Fibroblast of skin of left biceps (primary cell): ENCODE measurements at places on chromosomes 1 and 21.
A peak's percentile ranks its signal among the peaks of the same experiment; 100 is the strongest.

- DNase-seq, result no peak
Measured at GRCh38 chr1:168654198-168654915, 74.6 kb downstream of the DPT start.

DNA sequence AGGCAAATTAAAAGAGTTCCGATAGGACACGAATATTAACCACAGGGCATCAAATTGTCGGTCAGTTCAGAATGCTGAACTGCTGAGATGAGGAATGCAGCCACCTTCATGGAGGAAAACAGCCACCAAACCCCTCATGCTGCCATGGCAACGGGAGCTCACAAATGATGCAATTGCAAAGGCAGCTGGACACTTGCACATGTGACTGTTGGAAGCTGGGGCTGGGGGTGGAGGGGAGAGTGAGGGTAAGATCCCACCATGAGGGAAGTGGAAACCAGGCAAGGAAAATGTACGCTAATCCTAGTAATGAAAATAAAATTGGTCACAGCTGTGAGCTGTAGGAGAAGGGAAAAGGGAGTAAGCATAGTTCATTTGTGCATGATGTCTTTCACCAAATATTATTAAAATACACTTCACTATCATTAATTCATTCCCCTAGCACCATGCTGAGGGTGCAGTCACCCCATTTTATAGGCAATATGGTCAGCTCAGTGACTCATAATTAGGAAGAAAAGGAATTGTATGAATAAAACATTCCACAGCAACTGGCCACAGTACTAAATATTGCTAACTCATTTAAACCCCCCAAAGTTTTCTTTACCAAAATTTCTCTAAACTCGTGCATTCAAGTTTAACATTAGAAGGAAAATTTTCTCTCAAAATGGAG, 15.3 kb downstream of the BECN2 start:
- peak; percentile 29 for DNase-seq

DNA sequence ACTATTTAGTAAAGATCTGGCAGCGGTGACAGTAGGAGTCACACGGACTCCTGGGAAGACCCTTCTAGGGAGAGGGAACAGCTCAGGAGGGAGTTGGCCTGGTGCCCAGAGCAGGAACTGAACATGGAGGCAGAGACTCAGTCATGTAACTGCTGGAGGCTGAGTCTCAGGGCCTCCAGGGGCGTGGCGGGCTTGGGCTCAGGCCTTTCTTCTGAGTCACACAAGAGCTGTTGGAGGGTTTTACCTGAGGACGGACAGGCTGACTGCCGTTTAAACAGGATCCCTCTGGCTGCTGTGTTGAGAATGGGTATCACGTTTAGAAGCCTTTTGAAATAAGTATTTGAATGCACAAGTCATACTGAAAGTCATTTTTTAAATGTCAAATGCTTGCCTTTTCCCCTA, 7.2 kb upstream of the ETS2 start:
- DNase-seq, result no peak

- peak; percentile 23 for DNase-seq
Measured at GRCh38 chr1:7265771-7266371, 480.6 kb downstream of the CAMTA1 start.

GRCh38 chr21:34271189-34271851, 92.5 kb upstream of the KCNE2 start:
- peak; percentile 12 for DNase-seq

- DNase-seq, result no peak
Measured at GRCh38 chr21:40179166-40179565, 311.9 kb downstream of the PCP4 start.

GRCh38 chr1:5950994-5951785, 41.0 kb downstream of the NPHP4 start:
- no peak for DNase-seq

DNA sequence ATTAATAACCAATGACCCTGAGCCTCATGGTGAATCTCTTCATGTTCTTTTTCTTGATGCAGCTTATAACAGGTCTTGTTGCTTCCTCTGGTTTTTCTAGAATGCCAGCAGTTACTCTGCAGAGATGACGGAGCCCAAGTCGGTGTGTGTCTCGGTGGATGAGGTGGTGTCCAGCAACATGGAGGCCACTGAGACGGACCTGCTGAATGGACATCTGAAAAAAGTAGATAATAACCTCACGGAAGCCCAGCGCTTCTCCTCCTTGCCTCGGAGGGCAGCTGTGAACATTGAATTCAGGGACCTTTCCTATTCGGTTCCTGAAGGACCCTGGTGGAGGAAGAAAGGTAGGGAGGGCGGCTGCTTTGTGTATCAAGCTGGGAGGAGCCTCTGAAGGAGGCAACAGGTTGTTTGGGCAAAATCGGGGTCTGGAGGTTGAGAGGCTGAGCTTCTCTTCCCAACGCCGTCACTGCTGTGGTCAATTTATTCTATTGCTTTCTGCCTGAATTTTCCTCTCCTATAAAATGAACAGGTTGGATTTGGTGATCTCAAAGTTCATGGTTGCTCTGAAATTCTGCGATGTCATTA, 6.7 kb downstream of the ABCG1 start:
- DNase-seq, result no peak

DNA sequence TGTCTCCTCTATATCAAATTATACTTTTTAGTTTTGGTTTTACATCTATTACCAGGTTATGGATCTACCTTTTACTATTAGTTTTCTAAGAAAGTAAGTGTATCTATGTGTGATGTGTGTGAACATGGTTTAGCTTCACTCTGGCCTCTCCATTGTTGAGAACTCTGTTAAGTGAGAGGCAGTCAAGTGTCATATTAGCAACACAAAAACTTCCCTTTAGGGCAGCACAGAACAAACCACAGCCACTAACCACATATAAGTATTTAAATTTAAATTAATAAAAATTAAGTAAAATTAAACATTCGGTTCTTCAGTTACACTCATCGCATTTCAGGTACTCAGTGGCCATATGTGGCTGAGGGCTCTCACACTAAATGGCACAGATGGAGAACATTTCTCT, 96.6 kb downstream of the DPYD start:
- no peak for DNase-seq

- DNase-seq, result no peak
Measured at GRCh38 chr1:89823679-89824292, 3.0 kb downstream of the LRRC8D start.

GRCh38 chr1:10917513-10918454, 94.7 kb upstream of the TARDBP start:
- no peak for DNase-seq

DNA sequence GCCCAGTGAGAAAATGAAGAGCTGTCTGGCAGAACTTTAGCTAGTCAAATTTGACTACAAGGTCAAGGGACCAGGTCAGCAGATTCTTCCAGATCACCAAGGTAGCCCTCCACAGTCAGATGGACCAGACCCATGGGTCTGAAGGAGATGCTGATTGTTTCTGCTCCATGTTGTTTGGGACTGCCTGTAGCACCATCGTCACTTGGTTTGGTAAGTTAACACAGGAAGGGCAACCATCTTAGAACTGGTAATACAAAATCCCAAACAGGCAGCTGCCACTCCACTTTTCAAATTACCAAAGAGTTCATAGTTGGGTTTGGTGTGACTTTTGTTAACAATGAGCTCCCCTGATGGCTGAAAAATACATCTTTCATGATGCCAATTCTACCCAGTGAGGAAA, 9.0 kb downstream of the ITPKB start:
- DNase-seq, result no peak

- no peak for DNase-seq
Measured at GRCh38 chr21:43908167-43908566, 43.1 kb downstream of the AGPAT3 start.

DNA sequence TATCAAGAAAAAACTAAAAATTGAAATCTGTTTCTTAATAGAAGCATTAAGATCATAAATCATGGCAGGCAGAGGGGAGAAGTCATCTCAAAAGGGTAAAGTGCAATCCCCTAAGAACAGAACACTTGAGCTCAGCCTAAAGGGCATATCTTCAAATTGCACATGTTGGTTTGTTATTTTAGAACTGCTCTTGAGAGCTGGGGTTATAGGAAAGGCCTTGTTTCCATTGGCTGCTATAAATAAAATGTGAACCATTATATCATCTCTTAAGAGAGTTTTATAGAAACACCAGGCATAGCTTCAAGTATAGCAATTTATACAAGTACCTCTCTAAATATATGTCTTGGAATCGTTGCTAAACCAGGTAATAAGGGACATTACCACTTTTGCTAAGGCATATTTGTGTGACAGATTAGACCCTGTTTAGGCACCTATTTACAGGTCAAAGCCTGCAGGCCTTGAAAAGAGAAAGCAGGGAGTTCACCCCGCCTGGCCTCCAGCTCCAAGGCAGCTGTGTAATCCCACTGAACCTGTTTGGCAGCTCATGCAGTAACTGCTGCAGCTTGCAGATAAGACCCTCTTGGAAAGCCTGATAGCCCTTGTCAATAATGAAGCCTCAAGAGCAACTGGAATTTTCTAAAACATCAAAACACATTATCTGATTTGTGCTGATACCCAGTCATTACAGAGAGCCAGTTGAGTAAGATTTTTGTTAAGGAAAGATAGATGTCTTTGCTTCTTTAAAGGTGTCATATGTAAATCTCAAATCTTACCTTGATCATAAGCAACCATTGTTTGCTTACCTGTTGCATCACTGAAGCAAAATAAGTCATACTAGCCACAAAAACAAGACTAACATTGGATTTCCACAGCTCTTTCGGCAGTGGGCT, 24.2 kb upstream of the SYDE2 start:
- DNase-seq, result no peak

DNA sequence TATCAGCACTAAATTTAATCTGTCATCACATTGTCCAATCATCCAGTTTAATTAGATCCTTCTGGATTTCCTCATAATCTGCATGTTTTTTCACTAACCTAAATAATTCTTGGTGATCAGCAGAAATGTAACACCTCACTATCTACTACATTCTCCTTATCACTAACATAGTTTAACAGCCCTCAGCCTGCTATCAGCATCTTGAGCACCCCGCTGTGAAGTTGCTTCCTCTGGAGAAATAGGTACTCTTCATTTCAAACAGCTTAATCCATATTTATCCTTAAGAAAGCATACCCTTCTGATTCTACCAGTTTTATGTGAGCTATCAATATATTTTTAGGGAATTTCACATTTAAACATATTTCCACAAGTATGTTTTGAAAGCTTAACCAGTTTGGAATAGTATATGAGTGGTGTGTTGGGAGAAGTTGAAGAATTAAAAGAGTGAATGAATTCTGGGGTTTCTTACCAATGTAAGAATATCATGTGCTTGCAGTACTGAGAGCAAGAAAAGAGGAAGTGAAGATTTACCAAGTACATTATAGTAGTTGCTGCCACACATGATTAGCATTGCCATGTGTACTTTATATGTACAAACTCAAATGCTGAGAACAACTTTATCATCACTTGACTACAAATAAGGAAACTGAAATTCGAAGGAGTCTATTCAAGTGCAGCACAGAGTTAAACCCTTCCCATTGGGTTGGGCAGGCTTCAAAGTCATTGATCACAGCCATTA, 771.1 kb upstream of the ADGRL4 start:
- DNase-seq, result peak; percentile 46

DNA sequence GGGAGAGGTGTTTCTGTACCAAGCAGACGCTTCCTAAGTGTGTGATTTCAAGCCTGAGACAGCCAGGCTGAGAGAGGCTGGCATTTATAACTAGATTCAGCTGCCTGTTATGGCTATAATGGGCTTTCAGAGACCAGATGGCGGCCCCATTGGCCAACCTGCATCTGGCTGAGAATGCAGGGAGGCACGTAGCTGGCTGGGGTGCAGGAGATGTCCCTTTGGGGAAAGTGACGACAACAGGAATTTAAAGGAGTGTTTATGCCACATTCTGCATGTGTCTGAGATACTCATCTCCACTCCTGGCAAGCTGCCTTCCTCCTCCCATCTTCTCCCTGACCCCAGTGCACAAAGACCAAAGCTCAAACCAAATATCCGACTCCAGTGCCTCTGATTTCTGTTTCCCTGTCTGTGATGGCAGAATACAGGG, 21.3 kb upstream of the CCDC190 start:
- no peak for DNase-seq

DNA sequence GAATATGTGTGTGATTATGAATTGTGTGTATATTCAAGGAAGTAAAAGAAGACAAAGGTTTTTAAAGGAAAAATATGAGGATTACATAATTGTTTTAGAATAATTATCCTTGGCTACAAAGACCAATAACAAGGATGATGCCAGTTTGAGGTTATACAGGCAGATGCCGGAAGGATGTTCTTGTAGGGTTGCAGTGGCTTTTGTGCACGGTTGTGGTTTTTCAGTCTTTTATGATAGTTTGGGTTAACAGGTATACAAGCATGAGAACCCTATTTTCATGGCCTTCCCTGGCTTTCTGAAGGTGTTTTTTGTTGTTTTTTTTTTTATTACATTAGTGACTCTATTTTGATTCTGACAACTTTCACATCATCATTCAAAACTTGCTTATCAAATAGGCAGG, 4.9 kb downstream of the CR2 start:
- no peak for DNase-seq

DNA sequence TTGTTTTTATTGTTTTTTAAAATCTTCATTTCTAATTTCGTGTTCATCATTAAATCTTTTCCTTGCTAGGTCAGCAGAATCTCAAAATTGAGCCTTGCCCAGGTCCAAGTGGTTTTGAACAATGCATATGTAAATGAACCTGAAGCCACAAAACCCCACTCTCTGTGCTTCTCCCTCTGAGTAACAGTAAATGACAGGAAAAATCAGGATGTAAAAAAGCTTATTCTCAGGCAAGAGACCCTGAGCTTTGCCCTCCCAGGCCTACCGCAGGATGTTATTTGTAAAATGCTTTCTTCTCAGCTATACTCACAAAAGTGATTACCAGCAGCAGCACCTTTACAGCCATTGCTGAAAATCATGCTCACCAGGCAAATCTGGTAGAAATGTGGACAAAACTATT, 47.6 kb downstream of the TYW3 start:
- DNase-seq, result no peak

GRCh38 chr1:15939181-15940109, 36.5 kb downstream of the ZBTB17 start:
- no peak for DNase-seq

DNA sequence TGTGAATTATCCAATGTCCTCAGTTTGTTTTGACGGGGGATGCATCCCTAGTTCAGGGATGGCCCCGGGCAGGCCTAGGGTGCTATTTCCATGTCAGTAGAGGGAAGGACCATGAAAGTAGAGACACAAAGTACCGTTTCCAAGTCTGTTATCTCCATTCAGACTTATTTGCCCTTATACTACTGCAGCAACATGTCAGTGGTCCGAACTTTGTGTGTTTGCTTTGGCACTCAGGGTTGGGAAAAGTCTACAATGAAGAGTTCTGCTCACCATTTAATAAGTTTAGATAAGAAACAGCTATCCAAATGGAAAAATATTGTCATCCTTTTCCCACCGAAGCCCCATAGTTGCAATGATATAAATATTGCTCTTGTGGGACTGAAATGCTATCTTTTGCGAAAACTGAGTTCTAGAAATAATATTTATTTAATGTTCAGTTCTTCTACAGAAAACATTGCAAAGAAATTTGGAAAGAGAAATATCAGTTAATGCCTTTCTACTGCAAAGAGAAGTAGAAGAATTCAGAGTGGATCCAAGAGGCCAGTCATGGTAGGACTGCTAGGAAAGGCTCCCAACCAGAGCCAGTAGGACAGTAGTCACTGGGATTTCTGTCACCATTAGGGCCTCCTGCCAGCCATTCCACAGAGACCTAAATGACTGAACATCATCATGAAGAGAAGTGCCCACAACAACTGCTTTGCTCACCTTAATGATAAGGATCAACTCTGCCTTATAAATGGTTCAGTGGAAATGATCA, 11.5 kb upstream of the AGT start:
- DNase-seq, result no peak

- DNase-seq, result peak; percentile 80
Measured at GRCh38 chr1:147292631-147293251, 50.3 kb downstream of the CHD1L start.
